H4 (cell line): ENCODE measurements at places on chromosomes 6 and 20. TPM values are rescaled to one million over a fixed set of nuclear protein-coding genes. Genes with fewer than 3 reads are reported as not detected.
A peak's percentile ranks its signal among the peaks of the same experiment; 100 is the strongest.

GRCh38 chr6:11835065-11835464, 56.5 kb upstream of the ADTRP start:
- DNase-seq = no peak

DNA sequence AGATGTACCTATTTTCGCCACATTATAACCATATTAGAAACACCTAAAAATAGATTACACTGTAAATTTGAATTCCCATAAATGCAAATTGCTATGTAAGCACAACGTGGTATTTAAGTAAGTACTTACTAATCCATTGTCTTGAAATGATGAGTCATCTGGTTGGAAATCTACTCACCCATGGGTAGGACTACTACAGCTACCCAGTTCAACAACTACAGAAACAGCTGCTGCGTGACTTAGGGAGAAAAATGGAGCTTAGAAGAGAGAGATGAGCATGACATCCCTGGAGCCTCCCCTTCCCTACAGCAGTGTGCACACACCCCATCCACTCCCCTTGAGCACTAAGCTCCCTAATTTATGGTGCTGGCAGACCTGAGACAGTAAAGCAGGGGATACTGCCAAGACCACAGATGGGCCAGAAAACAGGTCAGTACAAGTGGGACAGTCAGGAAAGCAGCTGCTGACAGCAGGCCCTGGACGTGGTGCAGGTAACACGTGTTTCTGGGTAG, 26.9 kb downstream of the RRAGD start:
- DNase-seq = peak; percentile 24

DNA sequence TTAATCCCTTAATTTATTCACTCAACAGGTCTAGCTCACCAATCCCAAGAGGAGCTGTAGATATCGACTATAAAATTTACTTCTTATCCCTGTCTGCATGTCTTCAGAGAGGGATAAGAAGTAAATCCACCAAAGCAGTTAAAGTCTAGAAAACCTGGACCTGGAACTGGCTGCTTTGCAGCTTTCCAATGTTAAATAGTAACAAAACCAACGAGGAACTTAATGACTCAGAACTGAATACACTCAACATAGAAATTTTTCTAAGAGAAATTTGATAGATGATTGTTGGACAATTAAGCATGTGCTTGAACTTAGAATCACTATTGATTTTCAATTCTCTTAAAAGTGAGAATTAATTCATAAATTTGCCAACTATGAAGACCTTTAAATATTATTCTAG, 11.5 kb upstream of the TMEM244 start:
- no peak for DNase-seq

DNA sequence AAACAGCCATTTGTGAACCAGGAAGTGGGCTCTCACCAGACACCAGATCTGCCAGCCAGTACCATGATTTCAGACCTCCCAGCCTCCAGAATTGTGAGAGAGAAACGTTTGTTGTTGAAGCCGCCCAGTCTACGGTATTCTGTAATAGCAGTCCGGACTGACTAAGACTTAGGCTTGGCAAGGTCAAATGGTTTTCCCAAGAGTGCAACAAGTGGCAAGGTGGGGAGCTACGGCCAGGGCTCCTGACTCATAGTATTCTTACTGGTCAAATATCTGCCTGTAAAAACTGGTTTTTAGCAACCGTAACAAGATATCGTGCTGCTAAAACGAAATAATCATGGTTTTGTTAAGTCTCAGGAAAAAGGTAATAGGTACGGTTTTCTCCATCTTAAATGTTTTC, 37.8 kb downstream of the MCUR1 start:
- DNase-seq = no peak

- DNase-seq = no peak
These were observed 52.8 kb downstream of the MAP3K5 start for GRCh38 chr6:136739501-136739900.

The DNAH8 gene
- not detected in 2 replicates for total RNA-seq

DNA sequence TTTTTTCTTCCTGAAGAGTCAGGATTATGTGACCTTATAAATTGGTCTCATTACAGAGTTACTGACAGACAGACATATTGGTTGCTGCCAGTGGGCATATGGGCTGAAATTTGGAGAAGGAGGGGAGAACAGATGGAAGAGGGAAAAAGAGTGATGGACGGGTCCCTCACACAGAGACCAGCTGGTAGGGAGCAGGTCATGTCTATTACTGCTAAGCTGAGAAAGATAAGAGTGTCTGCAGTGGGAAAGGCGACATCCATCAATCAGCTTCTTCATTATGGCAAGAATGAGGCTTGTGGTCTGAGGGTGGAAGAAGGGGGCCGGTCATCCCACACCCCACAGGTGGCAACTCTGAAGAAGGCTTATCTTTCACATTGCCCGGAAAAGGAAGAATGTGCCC, 353.8 kb upstream of the RSPO3 start:
- no peak for DNase-seq

GRCh38 chr6:48973491-48973890, 489.6 kb downstream of the MMUT start:
- DNase-seq = no peak

DNA sequence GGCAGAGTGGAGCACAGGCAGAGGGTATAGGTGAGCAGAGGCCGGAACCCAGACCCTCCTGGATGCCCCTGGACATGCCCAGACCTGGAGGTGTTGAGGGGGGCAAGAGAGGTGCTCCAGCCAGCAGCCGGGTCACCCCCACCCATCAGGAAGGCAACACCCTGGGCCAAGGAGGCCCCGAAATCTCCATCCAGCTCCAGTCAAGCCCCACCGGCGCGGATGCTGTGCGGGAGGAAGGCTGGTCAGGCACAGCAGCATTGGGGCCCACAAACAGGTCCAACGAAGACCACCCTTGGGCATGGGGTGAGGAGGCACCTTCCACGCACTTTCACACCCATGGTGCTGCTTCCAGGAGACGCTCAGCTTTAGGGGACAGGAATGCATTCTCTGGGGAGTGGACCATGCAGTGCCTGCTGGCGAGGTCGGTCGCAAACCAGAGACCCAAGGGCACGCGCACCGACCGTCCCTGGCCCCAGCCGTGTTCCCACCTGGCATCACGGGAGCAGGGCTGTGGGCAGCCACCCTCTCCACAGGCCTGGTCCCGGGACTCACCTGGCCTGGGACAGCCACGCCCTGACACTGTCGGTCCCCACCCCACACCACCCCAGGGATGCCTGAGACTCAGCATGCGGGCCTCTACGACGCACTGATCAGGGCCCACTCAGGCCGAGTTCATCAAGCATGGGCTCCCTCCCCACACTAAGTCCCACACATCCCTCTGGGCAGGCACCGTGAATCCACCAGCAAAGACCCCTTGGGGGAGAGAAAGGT, 43.6 kb upstream of the ZBP1 start:
- DNase-seq = no peak

The CGA gene
- total RNA-seq = not detected in 2 replicates

DNA sequence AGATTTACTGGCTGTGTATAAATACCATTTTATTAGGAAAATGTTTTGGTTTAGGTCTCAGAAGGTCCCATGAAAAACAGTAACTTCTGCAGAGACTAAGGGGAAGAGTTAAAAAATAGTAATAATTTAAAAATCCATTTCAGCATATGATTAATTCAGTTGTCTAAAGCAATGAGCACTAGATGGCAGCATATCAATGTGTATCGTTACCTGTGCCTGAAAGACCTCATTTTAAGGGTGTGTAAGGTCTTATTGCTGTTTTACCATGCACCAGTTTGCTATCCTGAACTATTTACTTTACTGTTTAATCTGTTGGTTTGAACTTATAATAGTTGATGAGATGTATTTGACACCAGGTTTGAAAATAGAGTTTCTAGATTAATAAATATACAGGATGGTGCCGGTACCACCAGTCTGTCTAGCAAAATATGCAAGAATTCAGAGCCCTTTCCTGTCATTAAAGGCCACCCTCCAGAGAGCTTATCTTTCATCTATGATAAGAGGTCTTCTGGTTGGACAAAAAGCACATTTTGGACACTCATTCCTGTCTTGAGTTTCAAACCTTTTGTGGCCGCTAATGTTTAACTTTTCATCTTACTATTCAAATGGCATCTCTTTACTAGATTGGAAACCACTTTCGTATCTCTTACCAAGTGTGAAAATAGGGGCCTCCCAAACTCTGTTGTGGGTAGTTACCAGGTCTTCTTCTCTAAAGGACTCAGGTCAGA, 8.9 kb upstream of the AHI1 start:
- DNase-seq = peak; percentile 45

DNA sequence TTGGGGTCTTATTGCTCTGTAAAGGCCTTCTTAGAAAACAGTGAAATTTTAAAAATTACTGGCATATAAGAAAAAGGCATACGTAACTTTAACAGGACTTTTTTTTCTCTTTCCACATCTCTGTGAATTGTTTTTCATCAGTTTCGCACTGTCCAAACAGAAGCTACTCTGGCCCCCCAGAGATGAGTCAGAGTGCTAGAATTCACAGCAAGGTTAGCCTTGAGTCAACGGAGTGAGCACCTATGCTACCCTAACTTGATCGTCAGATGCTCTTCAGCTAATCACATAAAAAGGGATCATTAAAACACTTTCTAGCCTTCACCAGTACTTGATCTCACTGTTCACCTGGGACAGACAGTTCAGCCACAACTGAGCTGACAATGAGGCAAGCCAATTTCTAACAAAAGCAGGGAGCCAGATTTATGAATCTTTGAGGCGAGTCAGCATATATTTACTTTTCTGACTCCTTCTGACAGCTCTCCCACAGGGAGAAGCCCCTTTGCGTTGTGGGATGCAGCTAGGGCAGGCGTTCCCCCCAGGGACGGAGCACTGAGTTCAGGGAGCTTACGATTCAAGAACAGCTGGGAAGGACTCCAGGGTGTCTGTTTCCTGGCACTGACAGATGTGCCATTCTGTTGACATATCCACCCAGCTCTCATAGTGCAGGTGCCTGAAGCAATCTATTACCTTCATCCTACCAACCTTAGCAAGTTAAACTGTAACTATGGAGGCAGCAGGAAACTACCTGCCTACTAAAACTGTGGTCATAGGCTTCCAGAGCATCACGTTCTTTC, 46.4 kb upstream of the SPDEF start:
- no peak for DNase-seq

DNA sequence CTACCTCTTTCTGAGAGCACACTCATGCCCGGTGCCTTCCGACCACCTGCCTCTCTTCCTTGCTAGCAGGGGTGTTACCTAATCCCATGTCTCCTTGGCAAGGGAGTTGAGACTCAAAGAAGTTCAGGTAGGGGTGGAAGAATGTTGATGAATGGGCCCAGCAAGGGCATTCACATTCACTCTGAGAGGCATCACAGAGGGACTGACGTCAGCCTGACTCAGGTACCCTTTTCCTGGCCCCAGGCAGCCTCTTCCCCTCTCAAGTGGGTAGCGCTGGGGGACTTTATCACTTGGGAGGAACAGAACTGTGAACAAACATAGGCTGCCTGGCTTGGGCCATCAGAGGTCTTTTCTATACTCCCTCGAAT, 35.3 kb downstream of the HM13 start:
- DNase-seq = no peak

DNA sequence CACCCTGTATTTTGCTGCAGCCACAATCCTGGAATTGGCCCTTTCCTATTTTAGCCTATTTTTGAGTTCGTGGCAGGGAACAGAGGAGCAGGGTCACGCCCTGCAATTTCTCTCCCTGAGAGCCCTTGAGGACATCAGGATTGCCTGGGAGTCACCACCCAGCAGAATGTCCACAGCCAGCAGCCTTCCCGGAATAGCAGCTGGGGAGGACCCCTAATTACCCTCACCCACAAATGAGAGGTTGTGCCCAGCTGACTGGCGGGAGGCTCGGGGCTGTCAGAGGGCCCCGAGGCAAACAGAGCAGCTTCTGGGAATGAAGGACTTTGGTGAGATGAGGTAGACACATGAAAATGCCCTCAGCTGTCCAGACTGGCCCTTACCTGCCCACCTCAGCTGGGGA, 165.1 kb downstream of the PREX1 start:
- DNase-seq = no peak

GRCh38 chr20:51513545-51513944, 29.0 kb downstream of the NFATC2 start:
- no peak for DNase-seq

DNA sequence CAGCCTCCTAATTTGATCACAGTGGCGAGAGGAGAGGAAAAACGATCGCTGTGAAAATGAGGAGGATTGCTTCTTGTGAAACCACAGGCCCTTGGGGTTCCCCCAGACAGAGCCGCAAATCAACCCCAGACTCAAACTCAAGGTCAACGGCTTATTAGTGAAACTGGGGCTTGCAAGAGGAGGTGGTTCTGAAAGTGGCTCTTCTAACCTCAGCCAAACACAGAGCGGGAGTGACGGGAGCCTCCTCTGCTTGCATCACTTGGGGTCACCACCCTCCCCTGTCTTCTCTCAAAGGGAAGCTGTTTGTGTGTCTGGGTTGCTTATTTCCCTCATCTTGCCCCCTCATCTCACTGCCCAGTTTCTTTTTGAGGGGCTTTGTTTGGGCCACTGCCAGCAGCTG, 28.7 kb downstream of the SAYSD1 start:
- DNase-seq = no peak

- no peak for DNase-seq
These were observed 82.0 kb downstream of the PTPRK start for GRCh38 chr6:128438393-128438792.

- DNase-seq = no peak
These were observed 31.3 kb upstream of the HEY2 start for GRCh38 chr6:125718109-125718508.

- no peak for DNase-seq
These were observed 602.5 kb downstream of the PHF3 start for GRCh38 chr6:64238071-64238470.

GRCh38 chr6:64505312-64505711, 869.7 kb downstream of the PHF3 start:
- peak; percentile 37 for DNase-seq

DNA sequence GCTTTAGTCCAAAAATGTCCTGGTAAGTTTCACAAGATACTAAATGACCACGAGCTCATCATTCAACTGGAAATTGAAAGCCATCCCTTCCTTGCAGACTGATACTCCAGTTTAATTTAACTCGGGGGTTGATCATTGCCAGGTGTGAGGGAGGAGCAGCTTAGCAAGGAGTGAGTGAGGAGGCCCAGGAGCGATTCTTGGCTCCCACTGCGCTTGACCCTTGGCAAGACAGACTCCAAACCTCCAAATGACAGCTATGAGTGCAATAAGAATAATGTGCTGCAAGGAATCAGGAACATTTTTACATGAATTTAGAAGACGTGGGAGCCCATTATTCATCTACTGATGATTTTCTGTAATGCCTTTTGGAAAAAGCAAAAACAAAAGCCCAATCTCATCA, 64.9 kb downstream of the LAMA4 start:
- DNase-seq = no peak

DNA sequence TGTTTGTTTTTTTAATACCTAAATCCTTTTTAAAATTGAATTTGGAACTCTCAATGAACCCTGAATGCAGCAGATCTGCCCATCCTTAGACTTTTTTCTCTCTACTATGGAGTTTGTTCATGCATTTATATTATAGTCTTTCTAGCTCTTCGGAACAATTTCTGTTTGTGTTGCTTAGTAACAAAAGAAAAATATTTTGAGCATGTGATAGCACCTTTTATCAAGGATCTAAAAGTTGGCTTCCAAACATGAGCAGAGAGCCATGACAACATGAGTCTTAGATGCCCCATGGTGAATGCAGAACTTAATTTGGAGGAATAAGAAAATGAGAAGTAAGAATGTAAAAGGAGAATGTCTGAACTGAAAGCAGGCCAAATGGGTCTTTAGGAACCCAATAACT, 133.7 kb downstream of the EDN1 start:
- no peak for DNase-seq

The C20orf144 gene
- not detected in 2 replicates for total RNA-seq

The CCR6 gene
- not detected in 2 replicates for total RNA-seq

GRCh38 chr20:64119301-64119680, 11.9 kb upstream of the NPBWR2 start:
- no peak for DNase-seq
